Activated CD8-positive, alpha-beta memory T cell treated with anti-CD3 and anti-CD28 coated beads for 4 hours (primary cell): ENCODE measurements at places on chromosomes 4 and X.

DNA sequence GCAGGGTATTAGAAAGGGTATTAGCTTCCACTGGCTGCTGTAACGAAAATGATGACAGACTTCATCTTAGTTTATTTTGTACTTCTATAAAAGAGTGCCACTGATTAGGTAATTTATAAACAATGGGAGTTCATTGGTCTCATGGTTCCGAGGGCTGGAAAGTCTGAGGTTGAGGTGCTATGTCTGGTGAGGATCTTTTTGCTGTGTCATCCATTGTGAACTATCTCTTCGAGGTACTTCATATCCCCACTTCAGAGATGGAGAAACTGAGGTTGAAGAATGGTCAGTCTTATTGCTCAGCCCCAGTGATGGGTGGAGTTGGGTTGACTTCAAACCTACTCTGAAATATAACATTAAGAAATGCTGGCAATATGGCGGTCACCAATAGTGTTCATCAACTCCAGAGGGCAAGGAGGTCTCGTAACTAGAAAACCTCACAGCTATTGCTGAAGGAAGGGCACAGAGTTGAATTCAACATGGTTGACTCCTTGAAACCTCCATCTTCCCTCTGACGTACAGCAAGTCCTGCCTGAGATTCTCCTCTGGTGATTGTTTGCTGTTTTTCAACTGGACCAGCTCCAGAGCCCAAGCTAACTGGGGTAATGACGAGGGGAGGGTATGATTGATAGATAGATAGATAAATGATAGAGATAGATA lies 53.6 kb upstream of the SHOX start:
- DNase-seq, result no peak

GRCh38 chrX:139850968-139851367 lies 81.9 kb downstream of the ATP11C start:
- DNase-seq, result no peak

- no peak for DNase-seq
Observed at GRCh38 chr4:8080754-8081065, 77.9 kb downstream of the ABLIM2 start.

DNA sequence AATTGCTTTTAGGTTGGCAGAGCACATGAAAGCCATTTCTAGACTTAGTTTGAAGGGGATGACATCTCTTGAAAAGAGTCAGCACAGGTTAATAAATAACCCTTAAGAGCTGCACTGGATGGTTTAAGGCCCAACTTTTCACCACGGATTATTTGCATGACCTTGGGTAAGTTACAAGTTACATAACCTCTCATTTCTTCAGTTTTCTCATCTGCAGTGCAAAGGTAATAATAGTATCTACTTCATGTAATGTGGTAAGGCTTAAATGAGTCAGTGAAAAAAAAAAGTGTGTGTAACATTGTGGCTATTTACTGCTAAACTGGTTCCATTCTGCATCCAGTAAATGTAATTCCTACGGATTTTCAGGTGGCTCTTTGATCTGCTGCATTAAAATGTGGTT lies 715.8 kb downstream of the CCSER1 start:
- DNase-seq, result no peak

DNA sequence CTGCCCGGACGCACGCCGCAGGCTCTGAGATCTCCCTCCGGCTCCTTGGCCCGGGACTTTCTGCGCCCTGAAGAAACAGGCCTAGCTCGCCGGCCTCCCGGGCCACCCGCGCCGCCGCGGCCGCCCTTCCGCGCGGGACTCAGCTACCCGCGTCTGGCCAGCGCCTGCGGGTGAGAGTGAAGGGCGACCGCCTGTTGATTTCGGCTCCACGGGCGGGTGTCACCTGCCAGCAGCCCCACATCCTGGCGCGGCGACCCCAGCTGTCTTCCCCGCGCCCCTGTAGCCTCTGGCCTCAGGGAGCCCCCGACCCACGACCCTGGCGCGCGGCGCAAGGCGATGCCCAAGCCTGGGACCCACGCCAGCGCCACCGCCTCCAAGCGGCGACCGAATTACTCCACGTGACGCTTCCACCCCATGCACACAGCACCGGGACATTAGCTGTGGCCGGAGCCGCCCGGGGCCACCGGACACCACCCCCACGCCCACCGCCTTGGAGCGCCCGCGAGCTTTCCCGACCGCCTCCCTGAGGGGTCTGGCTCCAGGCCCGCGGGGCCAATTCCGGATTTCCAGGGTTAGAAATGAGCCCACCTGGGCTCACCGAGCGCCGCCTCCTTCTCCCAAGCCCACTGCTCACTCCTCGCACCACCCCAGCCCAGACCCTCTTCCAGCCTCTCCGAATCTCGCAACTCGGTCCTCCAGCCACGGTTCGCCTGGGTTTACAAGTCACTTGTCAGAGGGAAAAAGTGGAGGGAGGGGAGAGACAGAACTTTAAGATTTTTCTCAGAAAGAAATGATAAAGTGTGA lies 10.2 kb downstream of the ARX start:
- no peak for DNase-seq

DNA sequence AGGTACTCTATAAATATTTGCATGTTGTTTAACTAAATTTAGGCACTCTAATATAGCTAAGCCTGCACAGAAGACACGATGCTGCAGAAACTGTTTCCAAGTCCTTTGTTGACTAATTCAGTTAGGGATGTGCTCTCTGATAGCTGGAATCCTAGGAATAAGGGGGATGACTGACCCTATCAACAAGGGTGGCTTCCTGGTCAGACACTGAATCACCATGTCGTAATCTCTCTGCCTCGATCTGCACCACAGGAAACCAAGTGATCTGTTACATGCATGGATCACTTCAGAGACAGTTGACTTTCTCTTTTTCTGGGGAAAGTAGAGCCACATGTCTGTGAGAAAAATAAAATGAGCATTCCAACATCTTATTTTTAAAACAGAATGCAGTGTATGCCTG lies 169.1 kb downstream of the GUCY2F start:
- no peak for DNase-seq

GRCh38 chrX:149004936-149005335 lies 500.2 kb downstream of the IDS start:
- DNase-seq, result no peak

- DNase-seq, result no peak
Observed at GRCh38 chrX:40459571-40460158, 121.1 kb upstream of the ATP6AP2 start.

- no peak for DNase-seq
Observed at GRCh38 chr4:153083447-153083947, 120.7 kb upstream of the TRIM2 start.

GRCh38 chrX:104315555-104315954 lies 60.8 kb upstream of the ESX1 start:
- DNase-seq, result no peak

- DNase-seq, result no peak
Observed at GRCh38 chrX:11409957-11410356, 116.7 kb downstream of the AMELX start.

DNA sequence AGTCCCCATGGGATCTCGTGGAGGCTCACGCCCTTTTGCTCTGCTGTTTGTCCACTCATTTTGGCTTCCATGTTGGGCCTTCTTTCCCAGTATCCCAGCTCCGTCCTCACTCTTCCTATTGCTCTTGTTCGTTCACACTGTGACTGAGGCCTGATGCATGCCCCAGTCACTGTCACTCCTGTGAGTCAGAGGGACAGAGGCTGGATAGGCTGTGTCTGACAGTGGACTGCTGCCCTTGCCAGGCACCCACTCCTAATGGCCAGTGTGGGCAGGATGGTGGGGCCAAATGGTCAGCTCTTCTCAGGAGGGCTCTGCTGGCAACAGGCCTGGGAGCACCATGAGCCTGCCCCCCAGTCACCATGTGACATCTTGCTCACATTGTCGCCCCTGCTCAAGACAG lies 40.0 kb downstream of the HADH start:
- no peak for DNase-seq

GRCh38 chr4:38695809-38696208 lies 31.8 kb downstream of the KLF3 start:
- no peak for DNase-seq

DNA sequence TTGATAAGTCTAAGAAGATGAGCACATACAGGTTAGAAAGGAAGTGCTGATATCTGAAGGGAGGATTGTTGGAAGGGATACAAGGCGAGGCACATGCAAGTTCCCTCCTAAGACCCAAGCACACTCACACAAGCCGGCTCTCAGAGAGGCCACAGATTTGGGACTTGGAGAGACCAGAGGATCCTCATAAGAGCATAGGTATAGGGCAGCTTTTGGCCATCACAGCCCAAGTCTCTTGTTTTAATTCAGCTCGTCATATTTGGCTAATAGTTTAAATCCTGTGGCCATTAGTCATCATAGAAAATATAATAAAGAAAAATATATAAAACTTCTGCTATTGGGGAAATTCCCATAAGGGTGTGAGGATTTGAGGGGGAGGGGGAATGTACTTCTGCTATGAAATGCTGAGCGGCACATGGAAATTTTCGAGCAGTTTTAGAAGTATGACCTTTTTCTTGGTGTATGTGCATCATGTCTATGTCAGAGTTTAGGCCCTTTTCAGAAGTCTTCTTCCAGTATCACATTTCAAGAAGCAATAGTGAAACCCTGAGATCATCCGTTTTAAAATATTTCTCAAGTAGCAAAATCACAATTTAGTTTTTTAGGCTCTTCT lies 97.7 kb downstream of the NFKB1 start:
- no peak for DNase-seq

- DNase-seq, result no peak
Observed at GRCh38 chr4:3317656-3318211, 24.9 kb downstream of the RGS12 start.

DNA sequence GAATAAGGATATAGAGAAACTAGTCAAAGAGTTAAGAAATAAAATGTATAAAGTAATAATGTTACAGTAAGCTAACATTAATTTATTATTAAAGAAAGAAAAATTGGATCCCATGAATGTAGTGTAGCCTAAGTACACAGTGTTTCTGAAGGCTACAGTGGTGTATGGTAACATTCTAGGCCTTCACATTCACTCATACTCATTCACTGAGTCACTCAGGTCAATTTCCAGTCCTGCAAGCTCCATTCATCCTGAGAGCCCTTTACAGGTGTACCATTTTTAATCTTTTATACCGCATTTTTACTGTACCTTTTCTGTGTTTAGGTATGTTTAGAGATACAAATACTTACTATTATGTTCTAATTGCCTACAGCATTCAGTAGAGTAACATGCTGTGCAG lies 120.6 kb upstream of the AGA start:
- no peak for DNase-seq

DNA sequence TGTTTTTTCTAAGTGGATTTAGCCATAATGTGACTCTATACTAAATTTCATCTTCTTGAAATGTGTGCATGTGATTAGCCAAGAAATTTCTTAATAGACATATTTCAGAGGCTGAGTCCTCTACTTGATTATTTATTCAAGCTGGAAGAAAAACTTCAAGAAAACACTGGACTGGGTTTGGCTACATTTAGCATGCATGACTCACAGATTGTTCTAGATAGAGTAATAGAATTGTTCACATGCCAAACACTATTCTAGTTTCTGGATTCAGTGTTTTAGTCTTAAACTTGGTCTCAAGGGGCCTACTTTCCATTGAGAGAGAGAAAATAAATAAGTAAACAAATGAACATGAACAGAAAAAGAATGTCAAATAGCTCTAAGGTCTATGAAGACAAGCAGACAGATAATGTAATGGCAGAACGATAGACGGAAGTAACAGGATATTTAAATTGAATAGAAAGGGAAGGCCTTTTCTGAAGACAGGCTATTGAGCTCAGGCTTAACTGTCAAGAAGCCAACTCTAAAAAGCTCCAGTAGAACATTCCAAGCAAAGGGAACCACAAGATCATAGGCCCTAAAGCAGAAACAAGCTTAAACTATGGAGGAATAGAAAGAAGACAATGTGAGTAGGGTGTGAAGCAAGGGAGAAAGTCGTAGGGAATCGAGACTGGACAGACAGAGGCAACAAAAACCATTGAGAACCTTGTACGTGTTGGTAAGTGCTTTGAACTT lies 104.6 kb downstream of the TMEM144 start:
- no peak for DNase-seq

GRCh38 chr4:155085843-155086530 lies 122.4 kb upstream of the NPY2R start:
- no peak for DNase-seq

DNA sequence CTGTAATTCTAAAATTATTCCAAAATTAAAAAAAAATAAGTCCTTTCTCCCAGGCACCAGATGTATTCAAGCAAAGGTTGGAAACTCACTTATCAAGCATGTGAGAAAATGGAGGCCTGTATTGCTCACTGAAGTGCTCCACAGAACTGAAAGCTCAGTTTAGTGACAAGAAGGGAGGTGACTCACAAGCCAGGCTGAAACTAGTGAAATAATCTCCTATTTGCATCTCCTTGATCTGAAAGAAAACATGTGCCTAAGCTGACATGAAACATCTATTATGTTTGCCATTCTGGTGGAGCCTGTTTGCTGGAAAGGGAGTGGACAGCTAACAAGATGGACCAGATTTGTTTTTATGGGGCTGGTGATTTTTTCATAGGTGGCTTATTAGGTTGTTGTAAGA lies 54.0 kb upstream of the AMELX start:
- no peak for DNase-seq

- no peak for DNase-seq
Observed at GRCh38 chrX:355329-356050, 31.2 kb downstream of the PPP2R3B start.
